ENCODE measurements at places on chromosomes 7 and 10.

- DNase-seq: no peak
Measured at GRCh38 chr10:71603754-71604153, 115.8 kb downstream of the C10orf105 start.

- DNase-seq: peak; percentile 9
Measured at GRCh38 chr10:70940834-70941568, 52.6 kb upstream of the PCBD1 start.

- DNase-seq: no peak
Measured at GRCh38 chr7:83248000-83248399, 85.3 kb upstream of the PCLO start.

- no peak for DNase-seq
Measured at GRCh38 chr7:155168597-155169480, 98.7 kb downstream of the HTR5A start.

GRCh38 chr10:4533621-4534020 lies 292.4 kb upstream of the AKR1E2 start:
- DNase-seq: no peak

DNA sequence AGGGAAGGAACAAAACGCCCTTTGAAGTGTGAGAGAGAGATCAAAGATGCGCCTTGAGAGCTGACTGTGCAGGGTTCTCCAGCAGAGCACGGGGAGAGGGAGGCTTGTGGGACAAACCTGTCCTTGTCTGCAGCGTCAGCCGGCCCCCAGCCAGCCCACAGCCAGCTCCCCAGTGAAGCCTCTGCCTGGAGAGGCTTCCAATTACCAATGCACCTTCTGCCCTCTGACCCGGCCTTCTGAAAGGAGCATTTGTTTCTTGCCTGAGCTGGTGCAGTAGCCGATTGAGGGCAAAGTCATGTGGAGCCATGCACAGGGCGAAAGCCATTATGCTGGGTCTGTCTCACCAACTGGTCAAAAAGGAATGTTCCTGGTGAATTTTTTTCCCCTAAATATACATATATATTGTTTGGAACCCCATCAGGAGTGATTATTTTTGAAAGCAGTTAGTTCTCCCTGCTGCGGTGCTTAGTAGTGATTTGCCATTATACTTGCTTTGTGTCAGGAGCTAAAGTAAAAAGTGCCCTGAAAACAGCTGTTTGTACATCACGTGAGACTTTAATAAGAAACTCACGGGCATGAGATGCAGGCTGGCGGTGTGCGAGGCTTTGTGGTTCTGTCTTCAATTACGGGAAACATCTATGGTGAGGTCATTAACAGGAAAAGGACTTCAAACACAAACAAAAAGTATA lies 268.6 kb downstream of the KLF6 start:
- DNase-seq: peak; percentile 70

GRCh38 chr10:3763852-3764625 lies 21.0 kb downstream of the KLF6 start:
- DNase-seq: peak; percentile 32

GRCh38 chr7:18041191-18041590 lies 13.5 kb upstream of the PRPS1L1 start:
- DNase-seq: no peak

- no peak for DNase-seq
Measured at GRCh38 chr10:75390178-75390577, 11.4 kb downstream of the ZNF503 start.

GRCh38 chr7:130069179-130069977 lies 956 bp upstream of the KLHDC10 start:
- DNase-seq: no peak

GRCh38 chr10:22803261-22803885 lies 89.0 kb upstream of the PIP4K2A start:
- DNase-seq: peak; percentile 88

DNA sequence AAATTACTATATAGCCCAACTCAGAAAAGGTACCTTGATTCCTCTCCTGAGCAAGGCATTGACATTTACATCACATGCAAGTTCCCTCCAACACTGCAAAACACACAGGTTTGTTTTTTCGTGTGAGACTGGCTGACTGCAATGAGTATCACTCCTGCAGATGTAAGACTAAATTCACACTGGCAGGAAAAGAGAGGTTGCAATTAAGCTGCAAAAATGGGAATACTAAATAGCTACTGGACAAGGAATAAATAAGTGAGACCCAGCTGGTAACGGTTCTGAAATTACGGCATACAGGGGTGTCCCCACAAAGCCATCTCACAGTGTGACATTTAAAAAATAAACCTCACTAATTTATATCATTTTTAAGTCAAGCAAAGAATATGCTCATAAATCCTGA lies 97.3 kb downstream of the PIP4K2A start:
- no peak for DNase-seq

- peak; percentile 95 for DNase-seq
Measured at GRCh38 chr10:62062752-62063512, 161.4 kb downstream of the ARID5B start.

GRCh38 chr10:78728176-78728575 lies 340.6 kb upstream of the ZMIZ1 start:
- no peak for DNase-seq

- no peak for DNase-seq
Measured at GRCh38 chr7:54725255-54725654, 33.8 kb downstream of the SEC61G start.

GRCh38 chr7:155809947-155810769 lies 2.1 kb downstream of the SHH start:
- no peak for DNase-seq

GRCh38 chr7:74656441-74656836 lies 1.1 kb upstream of the GTF2I start:
- peak; percentile 30 for DNase-seq

DNA sequence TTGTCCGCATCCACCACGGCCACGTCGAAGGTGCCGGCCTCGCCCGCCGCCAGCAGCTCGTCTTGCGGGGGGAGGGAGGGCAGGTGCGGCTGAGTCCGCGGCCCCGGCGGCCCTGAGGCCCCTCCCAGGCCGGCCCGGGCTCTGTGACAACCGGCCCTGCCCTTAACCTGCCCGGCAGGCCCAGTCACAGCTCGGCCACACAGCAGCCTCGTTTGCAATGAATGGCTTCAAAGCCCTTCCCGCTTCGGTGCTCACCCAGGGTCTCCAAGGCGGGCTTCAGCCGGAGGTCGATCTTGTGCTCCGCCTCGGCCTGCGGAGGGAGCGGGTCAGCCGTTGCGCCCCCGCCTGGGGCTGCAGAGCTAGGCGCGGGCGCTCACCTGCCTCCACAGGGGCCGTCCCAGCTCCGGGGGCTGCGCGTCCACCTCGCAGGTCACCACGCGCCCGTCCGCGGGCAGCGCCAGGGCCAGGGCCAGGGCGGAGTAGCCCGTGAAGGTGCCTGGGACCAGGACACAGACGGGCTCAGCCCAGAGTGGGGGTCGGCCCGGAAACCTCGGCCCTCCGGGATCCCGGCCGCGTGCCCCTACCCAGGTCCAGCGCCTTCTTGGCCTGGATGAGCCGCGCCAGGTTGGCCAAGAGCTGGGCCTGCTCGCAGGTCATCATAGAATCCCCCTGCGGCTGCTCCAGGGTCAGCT lies 928 bp downstream of the COMTD1 start:
- no peak for DNase-seq

GRCh38 chr7:27901028-27901760 lies 161.2 kb downstream of the TAX1BP1 start:
- peak; percentile 72 for DNase-seq

DNA sequence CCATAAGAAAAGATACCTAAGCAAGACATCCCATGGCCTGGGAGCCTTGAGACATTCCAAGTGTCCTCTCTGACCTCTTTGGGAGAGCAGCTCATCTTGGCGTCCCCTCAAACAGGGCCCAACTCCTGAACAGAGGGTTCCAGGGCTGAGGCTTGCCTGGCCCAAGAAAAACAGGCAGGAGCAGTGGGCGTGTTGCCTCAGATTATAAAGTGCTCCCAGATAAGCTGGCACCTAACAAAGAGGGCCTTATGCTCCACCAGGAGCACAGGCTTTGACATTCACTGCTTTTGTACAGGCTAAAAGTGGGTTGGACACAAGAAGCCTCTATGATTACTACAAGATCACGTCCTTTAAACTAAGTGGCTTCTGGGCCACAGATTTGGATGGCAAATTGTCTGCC lies 193.1 kb downstream of the FGFR2 start:
- no peak for DNase-seq

DNA sequence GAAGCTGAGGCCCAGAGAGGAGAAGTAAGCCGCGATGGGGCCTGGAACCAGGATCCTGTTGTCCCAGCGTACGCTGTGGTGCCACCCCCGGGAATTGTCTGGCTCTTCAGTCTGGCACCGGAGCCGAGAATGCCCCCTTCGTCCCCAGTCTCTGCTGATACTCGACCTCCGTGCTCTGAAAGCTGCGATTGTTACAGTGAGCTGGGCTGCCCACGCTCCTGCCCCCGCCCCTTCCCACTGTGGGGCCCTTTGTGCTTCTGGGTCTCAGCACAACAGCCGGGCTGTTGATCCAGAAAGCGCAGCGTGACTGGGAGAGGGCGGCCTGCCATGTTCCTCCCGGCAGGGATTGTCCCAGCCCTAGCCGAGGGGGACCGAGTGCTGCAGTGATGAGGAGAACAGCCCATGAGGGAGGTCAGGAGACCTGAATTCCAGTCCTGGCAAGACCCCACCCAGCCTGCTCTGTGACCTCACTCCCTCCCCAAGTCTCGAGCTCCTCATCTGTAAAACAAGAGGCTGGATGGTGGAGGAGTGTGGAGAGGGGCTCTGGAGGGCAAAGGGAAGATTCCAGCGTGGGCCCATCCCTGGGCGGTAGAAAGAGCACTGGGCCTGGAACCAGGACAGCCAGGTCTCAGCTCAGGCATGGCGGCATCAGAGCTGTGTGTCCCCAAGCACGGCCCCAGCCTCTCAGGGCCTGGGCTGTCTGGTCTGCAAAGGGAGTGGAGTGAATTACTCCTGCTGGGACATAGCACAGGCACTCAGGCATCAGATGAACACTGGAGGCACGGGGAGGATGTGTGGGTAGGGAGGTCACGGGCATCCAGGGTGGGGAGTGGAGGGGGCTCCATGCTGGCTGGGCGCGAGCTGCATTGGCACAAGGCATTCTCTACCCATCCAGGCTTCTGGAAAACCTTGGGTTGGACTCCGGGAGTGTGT lies 43.6 kb downstream of the TSPAN15 start:
- DNase-seq: no peak

- DNase-seq: no peak
Measured at GRCh38 chr7:118059209-118059608, 124.8 kb upstream of the LSM8 start.

- peak; percentile 17 for DNase-seq
Measured at GRCh38 chr10:121373411-121373810, 224.8 kb downstream of the FGFR2 start.

- no peak for DNase-seq
Measured at GRCh38 chr7:109101332-109101731, 531.7 kb downstream of the DNAJB9 start.

GRCh38 chr7:85090143-85090542 lies 96.7 kb downstream of the SEMA3D start:
- DNase-seq: no peak

- DNase-seq: no peak
Measured at GRCh38 chr7:150945853-150946420, 32.2 kb downstream of the KCNH2 start.

DNA sequence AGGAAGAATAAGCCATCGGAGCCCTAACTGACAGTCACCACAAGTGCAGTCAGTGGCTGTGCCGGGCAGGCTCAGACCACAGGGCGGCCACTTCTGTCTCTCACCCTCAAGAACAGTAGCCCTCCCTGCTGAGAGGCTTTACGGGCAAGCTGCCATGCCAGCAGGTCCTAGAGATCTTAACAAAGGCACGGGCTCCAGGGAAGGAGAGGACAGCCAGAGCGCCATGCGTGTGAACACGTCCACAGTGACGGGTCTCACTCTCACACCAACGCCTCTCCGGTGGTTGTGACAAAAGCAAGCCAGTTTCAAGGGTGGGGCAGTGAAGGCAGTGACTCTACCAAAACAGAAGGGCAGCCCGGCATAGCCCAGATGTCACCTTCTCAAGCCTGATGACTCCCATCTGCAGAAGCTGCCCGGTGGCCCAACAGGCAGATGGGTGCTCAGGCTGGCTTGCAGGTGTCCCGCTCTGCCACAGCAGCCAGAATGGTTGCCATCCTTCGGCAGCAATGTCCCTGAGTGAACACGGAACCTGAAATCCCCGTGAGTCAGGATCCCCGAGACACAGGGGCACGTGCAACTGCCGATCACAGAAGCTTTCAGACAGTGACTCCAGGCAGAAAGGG lies 102.0 kb downstream of the FAM53B start:
- DNase-seq: no peak

GRCh38 chr7:129664029-129665012 lies 52.8 kb downstream of the NRF1 start:
- DNase-seq: peak; percentile 79

DNA sequence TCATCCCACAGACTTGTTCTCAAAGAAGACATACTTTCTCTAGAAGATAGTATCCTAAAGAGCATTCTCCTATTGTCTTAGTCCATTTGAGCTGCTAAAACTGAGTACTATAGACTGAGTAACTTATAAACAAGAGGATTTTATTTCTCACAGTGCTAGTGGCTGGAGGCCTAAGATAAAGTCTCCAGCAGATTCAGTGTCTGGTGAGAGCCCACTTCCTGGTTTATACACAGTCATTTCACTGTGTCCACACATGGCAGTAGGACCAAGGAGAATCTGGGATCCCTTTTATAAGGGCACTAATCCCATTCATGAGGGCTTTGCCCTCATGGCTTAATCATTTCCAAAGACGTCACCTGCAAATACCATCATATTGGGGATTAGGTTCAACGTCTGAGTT lies 68.7 kb downstream of the LRRC17 start:
- DNase-seq: no peak

- peak; percentile 70 for DNase-seq
Measured at GRCh38 chr7:94823947-94824346, 83.4 kb upstream of the PPP1R9A start.

GRCh38 chr10:114491933-114492332 lies 87.6 kb upstream of the AFAP1L2 start:
- no peak for DNase-seq

GRCh38 chr7:130987092-130987491 lies 253.1 kb upstream of the KLF14 start:
- no peak for DNase-seq

DNA sequence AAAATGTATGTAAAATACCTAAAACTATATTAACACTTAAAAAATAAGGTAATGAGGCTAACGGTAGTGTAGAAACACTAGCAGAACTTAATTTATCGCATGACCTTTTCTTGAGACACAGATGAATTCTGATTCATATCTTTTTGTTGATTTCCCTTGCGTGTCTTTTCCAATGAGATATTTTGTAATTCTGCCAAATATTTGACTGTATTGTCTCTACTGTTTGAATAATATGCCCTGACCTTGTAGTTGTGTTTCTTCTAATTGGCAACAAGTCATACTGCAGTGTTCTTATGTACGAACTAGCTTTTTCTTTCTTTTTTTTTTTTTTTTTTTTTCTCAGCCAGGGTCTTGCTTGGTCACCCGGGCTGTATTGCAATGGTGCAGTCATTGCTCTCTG lies 9.2 kb upstream of the ABCB1 start:
- DNase-seq: no peak

DNA sequence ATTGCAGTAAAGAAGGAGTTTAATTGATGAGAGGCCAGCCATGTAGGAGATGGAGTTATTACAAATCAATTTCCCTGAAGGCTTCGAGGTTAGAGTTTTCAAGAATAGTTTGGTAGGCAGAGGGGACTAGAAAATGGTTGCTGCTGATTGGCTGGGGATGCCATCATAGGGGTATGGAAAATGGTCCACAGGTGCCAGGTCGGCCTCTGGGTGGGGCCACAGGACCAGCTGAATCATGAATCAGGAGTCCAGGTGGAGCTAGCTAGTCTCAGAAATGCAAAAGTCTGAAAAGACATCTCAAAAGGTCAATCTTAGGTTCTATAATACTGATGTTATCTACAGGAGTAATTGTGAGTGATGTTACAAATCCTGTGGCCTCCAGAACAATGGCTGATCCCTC lies 714.0 kb upstream of the GHITM start:
- no peak for DNase-seq
